H4 (cell line): ENCODE measurements at places on chromosomes 12 and 14. TPM values are rescaled to one million over a fixed set of nuclear protein-coding genes. Genes with fewer than 3 reads are reported as not detected.

SLC5A8 gene
- not detected in 2 replicates for total RNA-seq

PDE3A gene
- total RNA-seq: 7.2 and 8.9 TPM in 2 replicates

OR4E2 gene
- not detected in 2 replicates for total RNA-seq

PROX2 gene
- not detected in 2 replicates for total RNA-seq

TMEM179 gene
- not detected in 2 replicates for total RNA-seq
